ENCODE measurements at places on chromosomes 3 and 15. TPM values are rescaled to one million over a fixed set of nuclear protein-coding genes. Genes with fewer than 3 reads are reported as not detected.

TLR9 gene
- 0.27 TPM for polyA plus RNA-seq

AMOTL2 gene
- 100 TPM for polyA plus RNA-seq

FSIP1 gene
- polyA plus RNA-seq, result 2.6 TPM

IQCF5 gene
- not detected for polyA plus RNA-seq

DZIP1L gene
- 25.7 TPM for polyA plus RNA-seq

DLL4 gene
- 8.9 TPM for polyA plus RNA-seq

STX19 gene
- 0.29 TPM for polyA plus RNA-seq

STAB1 gene
- polyA plus RNA-seq, result 33.9 TPM

TRPM1 gene
- 0.58 TPM for polyA plus RNA-seq

PLSCR5 gene
- polyA plus RNA-seq, result not detected

Measured in renal cortex interstitium (tissue), 15 donors.